Germinal center (tissue), 1 donor: ENCODE measurements at places on chromosomes 1 and 21.
A peak's percentile ranks its signal among the peaks of the same experiment; 100 is the strongest.

GRCh38 chr1:45922813-45923212 lies 119.4 kb downstream of the MAST2 start:
- peak; percentile 40 for DNase-seq

- no peak for DNase-seq
Observed at GRCh38 chr1:218837051-218837450, 336.6 kb upstream of the LYPLAL1 start.

- no peak for DNase-seq
Observed at GRCh38 chr1:15146142-15146680, 7.3 kb upstream of the TMEM51 start.

- DNase-seq = peak; percentile 68
Observed at GRCh38 chr1:93750955-93751354, 69.3 kb upstream of the BCAR3 start.

DNA sequence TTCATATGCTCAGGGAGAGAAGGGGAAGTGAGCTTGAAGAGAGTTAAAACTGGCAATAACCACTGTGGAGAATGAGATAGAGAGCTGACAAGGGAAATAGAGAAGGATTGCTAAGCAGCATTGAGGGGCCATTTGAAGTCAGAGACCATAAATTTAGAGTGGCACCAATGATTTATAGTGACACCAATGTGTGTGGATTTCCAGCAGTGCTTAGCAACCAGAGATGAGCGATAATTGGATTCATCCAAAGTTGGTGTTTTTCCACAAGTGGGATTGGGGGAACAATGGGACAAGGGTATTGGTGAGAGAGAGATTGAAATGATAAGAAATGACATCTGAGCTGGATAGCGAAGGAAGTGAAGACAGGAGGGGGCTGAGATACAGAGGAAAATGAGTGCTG lies 114.1 kb downstream of the C1orf94 start:
- DNase-seq = no peak

- DNase-seq = no peak
Observed at GRCh38 chr21:41149199-41149598, 18.8 kb upstream of the BACE2 start.
